H1 (cell line): ENCODE measurements at places on chromosomes 1 and 21. TPM values are rescaled to one million over a fixed set of nuclear protein-coding genes. Genes with fewer than 3 reads are reported as not detected.

Gene GUK1
- total RNA-seq = 68.5 TPM in 2 replicates

Gene AMY1A
- not detected in 2 replicates for total RNA-seq

Gene TMPRSS15
- not detected in 2 replicates for total RNA-seq

DNA sequence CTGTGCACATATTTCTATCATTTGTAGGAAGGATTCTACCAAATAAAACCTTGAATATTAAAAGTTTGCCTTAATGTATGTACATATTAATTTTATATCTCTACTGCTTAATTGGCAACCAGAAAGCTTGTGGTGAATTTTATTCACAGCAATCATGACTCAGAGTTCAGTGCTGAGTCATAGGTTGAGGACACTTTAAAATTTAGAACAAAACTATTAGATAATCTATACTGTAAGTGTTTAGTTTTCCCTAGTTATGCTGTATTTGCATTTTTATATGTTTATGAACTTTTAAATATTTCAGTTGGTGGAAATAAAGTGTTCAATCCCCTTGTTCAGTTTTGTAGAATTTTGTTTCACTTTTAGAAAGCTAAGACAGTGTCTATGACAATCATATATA is 841.5 kb downstream of the KCNT2 start:
- no peak for DNase-seq

GRCh38 chr21:32819694-32820093 is 48.1 kb upstream of the PAXBP1 start:
- DNase-seq = no peak
